ENCODE measurements at places on chromosomes 16 and 17.

DNA sequence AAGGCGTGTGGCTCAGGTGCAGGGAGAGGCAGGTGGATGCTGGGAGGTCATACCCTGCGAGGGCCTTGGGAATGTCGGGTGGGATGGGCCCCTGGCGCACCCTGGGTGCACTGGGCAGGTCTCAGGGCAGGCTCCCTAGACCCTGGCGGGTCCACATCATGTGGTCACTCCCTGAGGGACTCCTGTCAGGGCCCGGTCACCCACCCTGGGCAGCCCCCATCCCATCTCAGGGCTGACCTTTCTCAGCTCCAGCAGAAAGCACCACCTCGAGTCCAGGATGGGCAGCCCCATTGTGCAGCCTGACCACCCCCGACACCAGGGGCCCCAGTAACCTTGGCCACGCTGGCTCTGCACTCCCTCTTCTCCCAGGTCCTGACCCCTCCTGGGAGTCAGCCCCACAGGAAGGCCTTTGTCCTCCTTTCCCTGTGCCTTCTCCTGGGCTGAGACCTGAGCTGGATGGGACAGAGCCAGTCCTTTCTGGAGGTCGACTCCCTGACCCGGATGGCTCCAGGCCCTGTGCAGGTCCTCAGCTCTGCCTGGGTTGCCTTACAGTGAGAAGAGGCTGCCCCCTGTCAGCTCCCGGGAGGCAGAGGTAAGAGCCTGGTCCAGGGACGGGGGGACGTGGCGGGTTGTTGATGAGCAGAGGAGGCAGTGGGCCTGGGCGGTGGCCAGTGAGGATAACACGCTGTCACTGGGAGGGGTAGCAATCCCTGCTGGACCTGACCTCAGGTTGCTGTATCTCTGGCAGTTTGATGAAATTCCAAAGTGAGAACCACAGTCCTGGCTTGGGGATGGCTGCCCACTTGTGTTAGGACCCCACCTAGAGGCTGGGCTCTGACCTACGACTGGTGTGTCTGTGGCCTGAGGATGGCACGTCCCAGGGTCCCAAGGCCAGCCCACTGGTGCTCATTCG lies 77.9 kb downstream of the GOSR1 start:
- DNase-seq, result no peak

GRCh38 chr16:22813223-22813947 lies 577 bp upstream of the HS3ST2 start:
- DNase-seq, result no peak

DNA sequence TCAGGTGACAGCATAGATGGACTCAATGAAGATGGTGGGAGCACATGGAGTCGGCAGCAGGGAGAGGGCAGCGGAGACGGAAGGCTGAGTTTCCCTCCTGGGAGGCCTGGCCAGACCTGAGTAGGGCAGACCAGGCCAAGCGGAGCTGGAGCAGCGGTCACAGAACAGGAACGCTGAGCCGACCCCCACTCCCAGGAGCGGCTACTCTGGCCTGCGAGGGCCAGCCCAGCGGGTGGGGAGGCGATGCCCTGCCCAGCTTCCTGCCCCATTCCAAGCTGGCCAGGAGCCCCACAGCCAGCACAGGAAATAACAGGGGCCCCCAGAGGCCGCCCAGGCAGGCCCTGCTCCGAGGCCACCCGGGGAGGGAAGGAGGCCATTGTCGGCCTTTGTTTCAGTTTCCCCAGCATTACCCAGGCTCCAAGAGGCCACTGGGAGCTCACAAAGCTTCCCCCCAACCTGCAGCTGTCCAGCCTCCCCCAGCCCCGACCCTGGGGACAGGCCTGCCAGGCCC lies 79.8 kb downstream of the ZNF423 start:
- DNase-seq, result no peak

- DNase-seq, result no peak
These were observed 5.8 kb downstream of the PMFBP1 start for GRCh38 chr16:72166151-72166550.

DNA sequence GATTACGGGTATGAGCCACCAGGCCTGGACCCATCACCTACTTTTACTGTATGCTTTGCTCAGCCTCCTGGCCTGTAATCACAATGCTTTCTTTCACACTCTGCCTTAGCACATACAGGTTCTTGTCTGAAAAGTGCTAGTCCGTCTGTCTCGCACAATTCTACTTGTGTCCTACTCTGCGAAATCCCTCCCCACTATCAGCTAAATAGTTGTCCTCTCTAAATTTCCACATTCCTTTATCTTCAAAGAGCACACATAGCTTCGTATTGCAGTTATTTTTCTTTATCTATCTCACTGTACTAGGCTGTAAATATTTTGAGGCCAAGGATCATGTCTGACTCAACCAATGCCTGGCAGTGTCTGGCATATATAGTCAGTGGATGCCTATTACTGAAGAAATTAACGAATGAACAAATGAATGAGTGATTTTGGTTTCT lies 38.5 kb upstream of the ETV4 start:
- DNase-seq, result no peak

- DNase-seq, result no peak
These were observed 13.9 kb upstream of the FZD2 start for GRCh38 chr17:44543213-44543904.

DNA sequence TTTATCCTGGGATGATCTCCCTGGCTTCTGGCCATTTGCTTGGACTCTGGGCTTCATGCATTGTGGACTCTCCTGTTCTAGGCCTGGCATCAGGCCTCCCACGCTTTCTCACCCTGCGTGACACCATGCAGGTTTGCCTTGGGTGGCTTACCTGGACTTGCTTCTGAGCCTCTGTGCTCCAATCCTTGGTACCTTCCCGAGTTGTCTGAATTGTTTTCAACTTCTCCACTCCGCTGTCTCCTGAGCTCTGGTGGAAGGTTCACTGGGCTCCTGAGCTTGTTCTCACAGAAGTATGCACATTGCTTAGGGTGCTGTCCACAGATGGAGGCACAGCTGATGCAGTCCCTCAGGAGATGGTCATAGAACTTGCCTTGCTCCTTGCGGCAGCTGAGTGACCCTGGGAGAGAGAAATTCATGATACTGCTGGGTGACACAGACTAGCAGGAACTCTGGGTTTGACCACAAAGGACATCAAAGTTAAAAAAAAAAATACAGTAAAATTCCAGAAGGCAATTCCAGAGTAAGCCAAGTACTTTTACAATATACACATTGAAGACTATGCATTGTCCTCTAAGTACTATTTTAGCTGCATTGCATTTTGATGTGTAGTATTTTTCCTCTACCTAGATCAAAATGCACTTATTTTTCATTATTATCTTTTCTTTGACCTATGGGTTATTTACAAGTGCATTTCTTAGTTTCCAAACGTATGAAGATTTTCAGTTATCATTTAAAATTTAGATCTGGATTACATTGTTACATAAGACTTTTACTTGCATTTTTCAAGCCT lies 23.1 kb downstream of the TNFRSF13B start:
- DNase-seq, result no peak

DNA sequence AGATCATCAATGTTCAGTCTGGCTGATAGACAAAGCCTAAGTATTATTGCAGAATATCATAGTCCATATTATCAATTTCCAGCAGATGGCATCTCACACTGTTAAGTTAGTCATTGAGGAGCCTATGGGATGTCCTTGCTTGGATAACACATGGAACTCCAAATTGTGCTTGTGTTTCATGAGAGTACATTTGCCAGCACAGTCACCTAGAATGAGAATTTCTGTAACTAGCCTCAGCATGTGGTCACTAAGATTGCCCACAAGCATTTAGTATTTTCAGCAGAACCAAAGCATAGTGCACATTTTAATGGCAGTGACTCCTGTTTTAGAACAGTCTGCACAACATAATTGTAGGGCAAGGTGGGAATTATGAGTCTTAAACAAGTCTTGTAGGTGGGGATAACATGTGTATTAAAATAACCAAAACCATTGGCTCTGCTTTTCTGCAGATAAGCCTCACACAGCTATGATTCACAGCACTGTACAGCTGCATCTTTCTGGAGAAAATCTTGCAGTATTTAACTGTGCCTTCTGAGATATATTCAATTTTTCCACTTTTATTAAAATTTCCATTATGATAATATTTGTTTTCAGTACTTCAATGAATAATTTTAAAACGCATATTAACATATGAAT lies 882.8 kb upstream of the SOX9 start:
- DNase-seq, result no peak

DNA sequence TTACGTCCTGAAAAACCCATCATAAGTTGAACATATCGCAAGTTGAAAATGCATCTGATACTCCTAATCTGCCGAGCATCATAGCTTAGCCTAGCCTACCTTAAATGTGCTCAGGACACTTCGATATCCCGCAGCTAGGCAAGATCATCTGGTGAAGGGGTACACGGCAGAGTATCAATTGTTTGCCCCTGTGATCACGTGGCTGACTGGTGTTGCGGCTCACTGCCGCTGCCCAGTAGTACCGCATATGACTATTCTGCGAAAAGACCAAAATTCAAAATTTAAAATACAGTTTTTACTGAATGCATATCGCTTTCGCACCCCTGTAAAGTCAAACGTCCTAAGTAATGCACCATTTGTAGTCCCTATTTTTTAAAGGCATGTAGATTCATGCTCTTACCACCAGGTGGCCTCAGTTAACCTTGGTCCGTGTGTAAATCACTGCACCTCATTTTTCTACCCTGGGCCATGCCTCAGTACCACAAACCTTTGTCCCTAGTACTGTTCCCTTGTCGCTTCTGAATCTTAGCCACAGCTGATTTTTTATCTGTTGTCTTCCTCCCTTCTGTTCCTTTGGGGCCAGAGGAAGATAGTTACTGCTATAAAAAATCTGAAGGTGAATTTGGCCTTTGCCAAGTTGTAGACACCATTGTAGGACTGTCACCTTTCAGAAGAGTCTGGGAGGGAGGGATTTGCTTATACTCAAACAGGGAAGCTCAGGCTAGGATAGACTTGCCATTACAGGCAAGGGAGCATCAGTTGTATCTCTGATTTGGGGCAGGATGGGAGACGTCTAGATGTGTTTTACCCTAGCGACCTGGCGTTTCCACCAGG lies 34.4 kb downstream of the WWP2 start:
- DNase-seq, result no peak

DNA sequence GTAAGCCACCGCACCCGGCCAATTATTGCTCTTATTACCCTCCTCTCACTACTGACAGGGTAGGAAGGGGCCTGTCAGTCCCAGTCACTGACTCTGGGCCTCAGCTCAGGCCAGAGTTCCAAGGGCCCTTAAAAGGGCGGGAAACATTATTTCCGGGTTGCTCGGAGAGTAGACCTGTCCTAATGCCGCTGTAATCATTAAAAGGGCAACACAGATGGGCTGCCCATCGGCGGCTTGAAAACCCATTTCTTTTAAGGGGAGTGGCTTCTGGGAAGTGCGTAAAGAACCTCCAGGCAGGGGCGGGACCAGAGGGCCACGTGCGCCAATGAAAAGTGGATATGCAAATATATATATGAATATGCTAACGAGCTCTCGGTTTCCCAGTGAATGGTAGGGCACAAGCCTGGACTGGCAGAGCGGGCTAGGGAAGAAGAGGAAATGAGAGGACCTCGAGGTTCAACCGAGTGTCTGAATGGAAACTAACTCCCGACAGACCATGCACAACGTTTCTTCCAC lies 26.6 kb downstream of the PIPOX start:
- no peak for DNase-seq

DNA sequence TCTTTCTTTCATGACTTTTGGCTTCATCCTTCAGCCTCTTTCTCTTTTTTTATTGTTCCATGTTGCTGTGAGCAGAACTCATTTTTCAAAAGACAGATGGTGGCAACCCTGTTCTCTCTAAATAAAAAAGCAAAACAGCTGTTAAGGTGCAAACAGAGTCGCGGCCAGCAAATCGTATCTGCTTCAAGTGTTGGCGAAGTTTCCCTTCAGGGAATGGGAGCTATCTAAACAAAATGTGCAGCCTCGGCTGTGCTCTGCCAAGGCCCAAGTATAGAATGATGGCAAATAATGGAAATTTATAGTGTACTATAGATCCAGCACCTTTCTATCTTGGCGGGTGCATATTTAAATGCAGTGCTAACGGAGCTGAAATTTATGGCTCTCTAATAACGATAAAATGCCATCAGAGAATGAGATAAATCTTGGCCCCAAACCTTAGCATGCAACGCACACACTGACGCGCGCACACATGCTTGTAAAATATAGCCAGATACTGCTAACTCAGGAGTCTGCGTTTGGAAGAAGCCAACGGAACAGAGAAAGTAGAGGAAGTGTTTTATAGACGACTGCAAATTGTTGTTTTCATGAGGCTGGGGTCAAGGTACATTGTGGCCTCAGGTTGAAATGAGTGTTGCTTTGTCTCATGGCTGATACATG lies 315.5 kb upstream of the RBFOX1 start:
- DNase-seq, result no peak

GRCh38 chr17:36500745-36501225 lies 14.3 kb downstream of the ZNHIT3 start:
- DNase-seq, result no peak

DNA sequence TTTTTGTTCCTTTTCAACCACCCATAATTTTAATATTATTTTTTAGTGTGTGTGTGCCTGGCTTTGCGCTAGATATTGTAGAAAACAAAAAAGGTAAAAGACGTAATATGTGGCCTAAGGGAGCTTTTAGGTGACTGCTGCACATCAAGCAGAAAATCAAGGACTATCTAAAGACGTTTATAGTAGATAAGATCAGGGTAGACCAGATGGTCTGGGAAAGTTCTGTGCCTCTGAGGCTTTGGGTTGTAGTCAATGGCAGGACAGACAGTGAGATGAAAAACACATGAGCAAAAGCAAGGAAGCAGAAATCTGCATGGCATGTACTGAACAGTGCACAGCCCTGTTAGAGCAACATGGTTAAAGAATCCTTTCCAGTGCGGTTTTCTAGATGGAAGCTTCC lies 26.8 kb upstream of the ARHGAP23 start:
- DNase-seq, result no peak

DNA sequence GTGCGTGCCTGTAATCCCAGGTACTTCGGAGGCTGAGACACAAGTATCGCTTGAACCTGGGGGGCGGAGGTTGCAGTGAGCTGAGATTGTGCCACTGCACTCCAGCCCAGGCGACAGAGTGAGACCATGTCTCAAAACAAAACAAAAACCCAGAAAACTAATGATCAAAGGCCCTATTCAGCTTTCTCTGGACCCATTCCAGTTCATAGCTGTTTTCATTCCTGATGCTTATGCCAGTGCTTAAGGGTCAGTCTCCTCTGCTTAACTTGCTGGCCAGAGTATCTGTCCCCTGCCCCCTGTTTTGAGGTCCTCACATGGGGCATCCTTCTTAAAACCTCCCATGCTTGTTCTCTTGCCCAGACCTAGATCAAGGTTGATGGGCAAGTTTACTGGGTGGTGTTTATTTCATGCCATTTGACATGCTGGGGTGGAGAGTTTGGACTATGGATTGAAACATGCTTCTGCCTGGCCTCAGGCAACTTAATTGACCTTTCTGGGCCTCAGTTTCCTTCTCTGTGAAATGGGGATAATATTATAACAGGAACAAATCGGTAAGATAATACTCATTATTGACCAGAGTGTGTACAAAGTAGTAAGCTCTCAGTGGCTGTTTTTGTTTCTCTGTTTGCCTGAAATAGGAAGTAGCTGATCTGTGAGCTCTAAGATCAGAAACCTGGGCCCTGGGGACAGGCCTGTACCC lies 369.8 kb downstream of the CPPED1 start:
- no peak for DNase-seq

Measured in stimulated activated CD4-positive, alpha-beta T cell treated with anti-CD3 and anti-CD28 coated beads, TNF-alpha, amount 100 ng/mL, for 24 hours (primary cell).